ENCODE measurements at places on chromosomes 3 and 15.
A peak's percentile ranks its signal among the peaks of the same experiment; 100 is the strongest.

DNA sequence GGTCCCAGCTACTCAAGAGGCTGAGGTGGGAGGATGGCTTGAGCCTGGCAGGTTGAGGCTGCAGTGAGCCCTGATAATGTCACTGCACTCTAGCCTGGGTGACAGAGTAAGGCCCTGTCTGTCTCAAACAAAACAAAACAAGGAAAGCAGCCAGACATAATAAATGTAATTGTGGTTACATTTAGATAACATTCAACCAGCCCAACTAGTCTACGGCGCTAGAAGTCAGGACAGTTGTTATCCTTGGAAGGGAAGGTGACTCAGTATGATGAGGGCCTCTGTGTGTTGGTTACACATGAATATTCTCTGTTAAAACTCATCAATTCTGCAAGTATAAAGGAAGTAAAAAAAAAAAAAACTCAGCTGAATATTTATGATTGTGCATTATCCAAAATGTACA is 27.0 kb upstream of the CSPG5 start:
- DNase-seq, result no peak

- no peak for DNase-seq
Measured at GRCh38 chr3:94716326-94717018, 653.6 kb downstream of the NSUN3 start.

DNA sequence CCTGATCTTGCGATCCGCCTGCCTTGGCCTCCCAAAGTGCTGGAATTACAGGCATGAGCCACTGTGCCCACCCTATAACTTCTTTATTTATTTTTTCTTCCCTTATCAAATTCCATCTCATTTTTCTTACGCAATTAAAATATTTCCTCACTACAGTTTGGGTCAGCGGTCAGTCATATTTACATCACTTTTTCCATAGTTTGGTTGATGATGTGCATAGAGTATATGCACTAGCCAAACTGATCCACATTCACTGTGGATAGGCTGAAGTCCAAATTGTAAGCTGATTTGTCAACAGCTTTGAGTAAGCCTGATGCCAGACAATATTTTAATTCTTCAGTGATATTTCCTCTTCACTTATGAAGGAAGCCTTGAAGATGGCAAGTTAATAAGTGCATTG is 256.3 kb downstream of the TIGIT start:
- DNase-seq, result no peak

DNA sequence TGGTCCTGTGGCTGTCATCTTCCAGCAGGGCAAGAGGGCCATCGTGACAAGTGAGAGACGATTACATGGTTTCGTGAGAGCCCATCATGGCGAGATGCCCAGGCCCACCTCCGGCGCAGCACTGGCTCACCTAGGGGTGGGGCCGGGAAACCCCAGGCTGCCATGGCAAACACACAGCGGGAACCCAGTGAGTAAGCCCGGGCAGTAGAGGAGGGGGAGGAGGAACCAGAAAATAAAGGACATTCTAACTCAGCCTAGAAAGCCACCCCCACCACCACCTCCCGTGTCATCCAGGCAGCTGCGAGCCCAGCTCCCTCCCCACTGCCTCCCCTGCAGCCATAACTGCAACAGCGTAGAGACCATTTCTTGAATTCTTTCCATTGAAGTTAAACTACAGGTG is 52.3 kb downstream of the PCSK6 start:
- no peak for DNase-seq

- DNase-seq, result no peak
Measured at GRCh38 chr3:14605744-14606143, 45.8 kb upstream of the CCDC174 start.

DNA sequence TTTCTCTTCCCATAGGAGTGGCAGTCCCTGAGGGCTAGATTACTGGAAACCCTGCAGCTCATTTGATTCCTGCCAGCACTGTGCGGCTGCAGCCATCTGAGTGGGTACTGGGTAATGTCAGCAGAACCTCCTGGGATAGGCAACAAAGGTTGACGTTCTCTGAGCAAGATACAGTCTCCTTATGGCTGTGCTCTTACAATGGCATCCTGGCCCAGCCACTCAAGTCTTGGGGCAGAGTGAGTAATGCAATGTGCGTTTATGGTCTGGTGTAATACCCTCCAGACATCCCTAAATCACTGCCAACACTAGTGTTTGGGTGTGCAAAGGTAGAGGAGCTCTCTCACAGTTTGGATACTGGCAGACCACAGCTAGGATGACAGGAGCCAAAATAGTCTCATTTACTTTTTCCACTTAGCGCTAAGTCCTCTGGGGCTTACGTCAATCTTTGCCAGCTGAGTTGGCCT is 775.8 kb downstream of the ZNF385D start:
- no peak for DNase-seq

DNA sequence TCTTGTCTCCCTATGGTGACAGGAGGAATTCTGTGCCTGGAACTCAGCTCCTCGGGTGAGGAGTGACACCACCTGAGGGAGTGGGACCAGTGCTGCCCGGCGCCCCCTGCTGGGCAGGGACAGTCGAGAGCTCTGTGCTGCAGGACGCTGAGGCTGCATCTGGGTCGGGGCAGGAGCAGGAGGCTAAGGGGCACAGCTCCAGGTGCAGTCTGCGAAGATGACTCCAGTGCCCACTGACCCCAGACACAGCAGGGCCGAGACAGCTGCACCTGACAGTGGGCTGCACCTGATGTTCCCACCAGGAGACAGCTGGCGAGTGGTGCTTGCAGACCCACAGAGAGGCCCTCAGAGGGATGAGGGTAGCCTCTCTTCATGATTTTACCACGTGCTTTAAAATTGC is 152.9 kb downstream of the ATP10A start:
- DNase-seq, result peak; percentile 36

DNA sequence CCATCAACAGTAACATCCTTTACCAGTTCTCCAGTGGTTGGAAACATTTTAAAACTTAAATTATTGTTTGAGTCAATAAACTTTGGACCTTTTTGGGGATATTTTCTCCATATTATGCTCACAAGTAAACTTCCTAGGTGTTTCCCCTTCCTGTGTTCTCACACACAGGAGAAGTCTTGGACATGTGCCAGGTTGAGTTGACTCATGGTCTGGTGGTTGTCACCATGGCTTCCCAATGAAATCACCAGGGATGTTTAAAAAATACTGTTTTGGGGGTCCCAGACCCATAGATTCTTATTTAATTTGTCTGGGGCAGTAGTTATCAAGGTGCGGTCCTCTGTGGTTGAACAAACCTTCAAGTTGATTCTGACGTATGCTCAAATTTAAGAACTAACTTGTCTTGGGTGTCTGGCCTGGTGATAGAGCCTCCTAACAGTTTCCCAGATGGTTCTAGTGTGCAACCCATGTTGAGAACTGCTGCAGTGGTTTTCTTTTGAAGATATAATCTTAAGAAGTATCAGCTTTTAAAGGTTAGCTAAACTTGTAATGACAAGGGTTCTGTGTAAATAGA is 291.8 kb downstream of the EDEM1 start:
- DNase-seq, result peak; percentile 72

DNA sequence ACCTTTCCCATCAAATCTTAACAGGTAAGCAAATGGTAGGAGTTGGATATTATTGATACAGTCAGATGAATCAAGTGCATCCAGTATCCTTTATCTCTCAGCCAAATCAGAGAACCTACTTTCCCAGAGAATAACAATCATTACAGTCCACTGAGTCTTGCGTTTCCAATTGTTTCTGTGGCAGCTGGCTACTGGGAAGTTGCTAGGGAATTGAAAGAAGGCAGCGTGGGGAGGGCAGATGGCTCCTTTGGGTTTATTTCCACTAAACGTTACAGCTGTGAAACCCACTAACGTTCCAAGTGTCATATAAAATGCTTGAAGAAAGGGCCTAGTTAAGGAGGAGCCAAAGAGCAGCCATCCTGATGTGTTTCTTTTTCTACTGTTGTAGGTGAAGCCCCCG is 78.4 kb downstream of the WDR72 start:
- DNase-seq, result no peak

GRCh38 chr15:45402955-45403877 is 24.9 kb upstream of the GATM start:
- DNase-seq, result peak; percentile 55

GRCh38 chr3:52128118-52128683 is 26.0 kb downstream of the POC1A start:
- DNase-seq, result no peak

DNA sequence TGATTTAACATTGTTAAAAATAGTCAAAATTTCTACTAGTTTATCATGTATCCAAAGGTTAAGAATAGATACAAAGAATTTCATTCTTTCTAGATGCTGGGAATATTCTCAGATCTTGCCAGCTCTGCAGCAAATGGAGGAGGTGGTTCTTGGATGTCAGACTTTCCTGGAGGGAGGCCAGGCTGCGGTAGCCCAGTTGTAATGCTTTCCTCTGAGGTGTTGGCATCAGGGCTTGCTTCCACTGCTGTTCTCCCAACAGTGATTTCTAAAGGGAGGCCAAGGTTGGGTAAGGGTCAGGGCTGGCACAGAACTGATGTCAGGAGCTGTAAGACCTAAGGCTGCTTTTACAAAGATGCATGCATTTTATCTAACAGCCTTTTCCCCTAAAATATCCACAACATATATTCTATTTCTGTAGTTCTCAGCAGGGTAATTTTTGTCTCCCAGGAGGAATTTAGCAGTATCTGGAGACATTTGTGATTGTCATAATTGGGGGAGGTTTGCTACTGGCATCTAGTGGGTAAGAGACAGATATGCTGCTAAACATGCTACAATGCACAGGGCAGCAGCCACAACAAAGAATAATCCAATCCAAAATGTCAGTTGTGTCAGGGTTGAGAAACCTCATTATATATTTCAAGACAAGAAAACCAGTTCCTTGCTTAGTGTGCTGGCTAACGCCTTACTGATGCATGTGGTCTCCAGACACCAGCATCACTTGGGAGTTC is 42.0 kb upstream of the SPTSSB start:
- DNase-seq, result no peak

DNA sequence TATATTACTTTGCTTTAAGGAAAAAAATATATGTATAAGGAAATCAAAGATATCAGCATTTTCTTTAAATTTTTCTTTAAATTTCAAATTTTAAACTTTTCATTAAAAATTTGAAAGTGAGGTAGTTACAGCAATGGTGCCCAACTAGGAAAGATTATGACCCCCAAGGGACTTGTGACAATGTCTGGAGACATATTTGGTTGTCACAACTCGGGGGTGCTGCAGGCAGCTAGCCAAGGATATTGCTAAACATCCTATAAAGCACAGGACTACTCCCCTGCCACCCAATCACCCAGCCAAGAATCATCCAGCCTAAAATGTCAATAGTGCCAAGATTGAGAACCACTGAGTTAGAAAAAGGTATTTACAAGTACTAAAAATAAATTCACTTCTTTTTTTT is 57.3 kb downstream of the SLC4A7 start:
- DNase-seq, result no peak

- DNase-seq, result peak; percentile 17
Measured at GRCh38 chr3:30355622-30356021, 250.8 kb upstream of the TGFBR2 start.

DNA sequence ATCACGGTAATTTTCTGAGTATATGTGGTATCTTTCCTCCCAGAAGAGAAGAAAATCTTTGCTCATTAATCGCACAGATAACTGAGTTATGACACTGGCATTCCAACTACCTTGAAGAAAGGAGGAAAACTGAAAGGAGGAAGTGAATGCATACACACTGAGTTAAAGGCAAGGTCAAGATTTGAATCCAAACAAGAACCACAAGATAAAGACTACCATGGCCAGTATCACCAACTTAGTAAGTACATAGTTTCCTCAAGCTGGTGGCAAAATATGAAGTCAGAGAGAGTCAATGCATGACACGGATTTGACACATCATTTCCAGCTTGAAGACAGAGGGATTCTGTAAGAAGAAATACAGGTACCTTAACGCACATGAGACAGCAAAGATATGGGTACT is 287.5 kb downstream of the ULK4 start:
- DNase-seq, result no peak

- no peak for DNase-seq
Measured at GRCh38 chr3:187210091-187210490, 12.8 kb downstream of the RTP1 start.

GRCh38 chr15:84987949-84988624 is 6.4 kb downstream of the PDE8A start:
- no peak for DNase-seq

GRCh38 chr15:50059883-50060282 is 59.1 kb downstream of the ATP8B4 start:
- no peak for DNase-seq

DNA sequence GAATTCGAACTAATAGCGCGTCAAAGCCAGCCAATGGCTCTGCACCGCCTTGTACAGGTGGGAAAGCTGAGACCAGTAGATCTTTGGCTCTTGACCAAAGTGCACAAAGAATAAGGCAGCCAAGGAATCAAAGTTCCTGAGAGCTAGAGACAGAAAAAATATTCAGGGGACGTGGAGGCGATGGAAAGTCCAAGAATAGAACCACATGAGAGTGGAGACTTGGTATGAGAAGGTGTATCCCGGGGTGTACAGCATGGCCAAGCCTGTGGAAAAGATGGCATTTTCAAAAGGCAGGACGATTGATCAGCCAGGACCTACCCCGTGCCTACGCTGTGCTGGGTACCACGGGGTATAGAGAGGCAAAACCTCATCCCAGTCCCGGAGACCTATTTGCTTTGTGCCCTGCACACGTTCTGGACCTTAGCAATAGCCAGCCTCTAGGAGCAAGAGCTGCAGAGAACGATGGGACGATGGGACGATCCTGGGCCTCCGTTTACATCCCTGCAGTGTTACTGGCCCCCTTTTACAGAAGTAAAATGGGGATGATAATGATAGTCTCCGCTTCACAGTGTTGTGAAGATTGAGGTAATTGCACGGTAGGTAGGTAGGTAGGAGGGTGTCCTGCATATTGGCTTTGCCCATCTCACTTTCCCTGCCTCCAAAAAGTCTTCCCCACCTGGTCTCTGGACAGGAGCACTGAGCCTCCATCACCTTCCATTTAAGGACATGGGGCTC is 583 bp upstream of the RBSN start:
- no peak for DNase-seq

GRCh38 chr3:35292568-35292967 is 346.8 kb upstream of the ARPP21 start:
- DNase-seq, result no peak

DNA sequence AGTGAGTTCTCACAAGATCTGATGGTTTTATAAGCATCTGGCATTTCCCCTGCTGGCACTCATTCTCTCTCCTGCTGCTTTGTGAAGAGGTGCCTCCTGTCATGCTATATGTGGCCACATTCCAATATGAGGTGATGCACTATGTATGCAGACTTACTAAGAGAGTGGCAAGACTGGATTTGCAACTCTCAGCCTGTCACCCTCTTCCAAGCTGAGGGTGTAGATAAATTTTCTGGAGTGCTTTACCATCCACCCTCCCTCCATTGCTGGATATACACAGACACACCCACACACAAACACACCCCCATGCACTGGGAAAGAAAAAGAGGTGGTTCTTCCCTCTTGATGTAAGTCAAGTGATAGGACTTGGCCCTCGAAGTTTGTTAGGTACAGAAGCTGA is 30.2 kb upstream of the CHMP2B start:
- DNase-seq, result no peak

GRCh38 chr15:65907661-65908060 is 38.4 kb downstream of the RAB11A start:
- no peak for DNase-seq

DNA sequence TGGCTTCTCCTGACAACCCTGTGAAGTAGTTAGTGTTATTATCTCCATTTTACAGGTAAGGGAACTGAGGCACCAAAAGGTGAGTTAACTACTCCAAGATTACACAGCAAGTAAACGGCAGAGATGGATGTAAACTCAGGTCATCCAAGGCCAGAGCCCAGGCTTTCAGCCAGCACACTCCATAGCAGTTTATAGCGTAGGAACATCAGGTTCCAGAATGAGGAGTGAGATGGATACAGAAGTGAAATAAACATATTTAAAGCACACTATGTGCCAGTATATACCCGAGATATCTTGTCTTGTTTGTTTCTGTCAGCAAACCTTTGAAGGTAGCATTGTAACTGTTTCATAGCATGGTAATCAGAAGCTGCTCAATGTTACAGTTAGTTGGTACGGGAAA is 279.0 kb downstream of the OXSM start:
- no peak for DNase-seq

Measured in suppressor macrophage (primary cell).